Erythroblast (primary cell): ENCODE measurements at places on chromosomes 11 and 22.

DNA sequence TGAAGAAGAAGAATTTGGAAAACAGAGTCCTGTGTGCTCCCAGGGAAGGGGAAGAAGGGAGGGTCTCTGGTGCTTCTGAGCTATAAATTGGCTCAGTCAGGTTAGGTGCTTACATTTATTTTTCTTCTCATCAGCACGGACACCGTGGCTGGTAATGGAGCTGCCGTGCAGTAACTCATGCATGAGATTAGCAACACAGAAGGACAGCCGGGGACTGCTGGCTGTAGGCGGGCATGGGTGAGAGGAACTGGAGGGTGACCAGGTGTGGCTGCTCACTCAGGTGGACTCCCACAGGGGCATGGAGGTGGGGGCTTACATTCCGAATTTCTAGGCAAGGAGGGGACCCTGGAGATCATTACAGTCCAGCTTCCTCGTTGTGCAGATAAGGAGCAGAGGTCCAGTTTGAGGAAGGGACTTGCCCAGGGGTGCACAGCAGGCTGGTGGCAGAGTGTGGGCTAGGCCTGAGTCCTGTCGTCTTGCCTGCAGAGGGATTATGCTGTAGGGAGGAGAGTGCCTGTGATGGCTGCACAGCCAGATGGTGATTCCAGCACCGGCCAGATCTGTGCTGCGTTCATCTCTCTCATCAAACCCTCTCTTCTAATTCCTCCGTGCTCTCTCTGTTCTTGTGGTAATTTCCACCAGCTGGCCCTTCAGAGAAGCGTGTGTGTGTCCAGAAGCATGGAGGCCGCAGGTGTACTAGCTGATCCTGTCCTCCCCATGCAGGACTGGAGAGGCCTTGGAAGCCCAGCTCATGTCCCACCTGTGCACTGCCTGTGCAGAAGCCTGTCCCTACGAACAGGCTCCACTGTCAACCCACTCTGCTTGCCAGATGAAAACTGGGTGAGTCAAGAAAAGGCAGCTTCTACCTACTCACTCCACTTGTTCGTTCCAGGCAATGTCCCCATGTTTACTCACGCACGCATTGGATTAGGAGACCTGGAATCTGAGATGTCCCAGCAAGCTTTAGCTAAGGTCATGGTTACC is 78.9 kb downstream of the NTM start:
- DNase-seq = no peak

DNA sequence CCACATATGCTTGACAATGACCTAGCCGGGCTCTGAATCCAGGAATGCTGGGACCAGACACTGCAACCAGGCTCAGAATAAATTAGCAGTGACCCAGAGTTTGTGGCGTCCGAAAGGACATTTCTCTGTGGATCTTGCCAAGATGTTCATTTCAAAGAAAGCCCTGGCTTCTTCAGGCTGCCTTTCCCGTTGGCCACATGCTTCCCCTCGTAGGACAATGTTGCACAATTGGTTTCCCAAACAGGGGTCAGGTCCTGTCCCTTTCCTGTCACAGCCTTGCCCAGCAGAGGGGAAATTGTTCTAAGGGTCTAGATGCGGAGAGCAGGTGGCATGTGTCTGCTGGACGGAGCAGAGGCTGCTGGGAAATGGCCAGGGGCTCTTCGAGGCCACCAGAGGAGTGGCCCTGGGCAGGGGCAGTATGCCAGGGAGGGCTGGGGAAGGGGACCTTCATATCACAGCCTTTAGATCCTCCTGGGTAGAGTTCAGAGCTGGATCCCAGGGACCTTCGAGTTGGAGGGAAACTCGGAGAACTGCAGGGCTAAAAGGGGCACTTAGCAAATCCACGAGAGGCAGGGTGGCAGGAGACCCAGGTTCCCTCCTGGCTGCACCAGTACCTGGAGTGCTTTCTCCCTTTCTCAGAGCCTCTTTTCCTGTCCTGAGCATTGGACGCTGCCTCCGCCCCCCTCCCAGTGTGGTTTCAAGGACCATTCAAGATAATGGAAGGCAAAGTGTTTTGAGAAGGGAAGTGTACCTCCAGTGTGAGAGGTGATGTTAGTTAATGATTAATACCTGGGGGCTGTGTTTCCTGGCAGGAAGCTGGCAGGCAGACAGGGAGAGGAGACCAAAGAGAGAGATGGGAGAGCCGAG is 42.3 kb downstream of the C11orf96 start:
- no peak for DNase-seq

GRCh38 chr11:31805037-31805628 is 6.0 kb downstream of the PAX6 start:
- DNase-seq = no peak

DNA sequence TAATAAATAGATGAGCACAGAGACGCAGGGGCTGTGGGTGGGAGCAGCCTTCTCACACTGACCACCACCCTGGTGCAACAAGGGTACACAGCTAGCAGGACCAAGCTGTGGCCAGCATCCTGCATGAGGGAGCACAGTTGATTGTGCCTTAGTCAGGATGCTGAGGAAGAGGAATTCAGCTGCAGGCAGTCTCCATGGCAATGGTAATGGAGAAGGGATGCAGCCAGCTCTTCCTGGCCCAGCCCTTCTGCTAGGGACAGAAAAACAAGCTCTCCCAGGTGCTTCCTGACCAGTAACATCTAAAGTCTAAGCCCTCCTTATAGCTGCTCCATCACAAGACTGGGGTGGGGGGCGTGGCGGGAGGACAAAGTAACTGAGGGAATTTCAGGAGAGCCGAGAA is 363.5 kb downstream of the BUD13 start:
- DNase-seq = no peak

DNA sequence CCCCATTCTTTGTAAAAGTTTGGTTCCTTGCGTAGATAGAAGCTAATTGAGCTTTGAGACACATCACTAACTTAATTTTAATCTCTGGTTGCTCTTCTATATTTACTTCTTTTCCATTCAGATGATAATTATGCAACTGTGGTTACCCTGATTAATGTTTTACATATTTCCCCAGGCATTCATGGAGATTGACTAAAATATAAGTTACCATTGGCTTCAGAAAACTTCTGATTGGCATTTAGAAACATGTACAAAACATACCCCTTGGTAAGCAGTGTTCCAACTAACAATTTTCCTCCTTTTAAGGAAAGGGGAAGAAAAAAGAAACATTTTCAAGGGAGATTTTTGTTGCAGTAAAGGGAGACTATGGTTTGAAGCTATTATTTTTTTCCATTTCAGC is 43.9 kb downstream of the FAT3 start:
- no peak for DNase-seq

DNA sequence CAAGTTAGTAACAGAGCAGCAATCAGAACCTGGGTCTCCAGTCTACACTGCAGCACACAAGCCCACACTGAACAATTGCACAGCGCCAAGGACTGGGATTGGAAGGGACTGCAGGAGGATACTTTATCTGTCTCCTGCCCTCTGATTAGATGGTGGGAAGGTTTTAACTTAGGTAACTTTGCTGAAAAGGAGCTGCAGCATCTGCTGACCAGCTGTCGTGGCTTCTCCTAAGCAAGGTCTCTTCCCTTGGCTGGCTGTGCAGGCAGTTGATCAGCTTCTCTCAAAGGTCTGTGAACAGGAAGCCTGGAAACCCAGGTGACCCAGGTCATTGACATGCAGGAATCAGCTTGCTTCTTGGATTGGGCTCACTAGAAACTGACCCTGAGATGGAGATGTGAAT is 82.4 kb downstream of the ISX start:
- no peak for DNase-seq

- peak; percentile 40 for DNase-seq
Observed at GRCh38 chr11:71563406-71563805, 2.0 kb upstream of the KRTAP5-10 start.

DNA sequence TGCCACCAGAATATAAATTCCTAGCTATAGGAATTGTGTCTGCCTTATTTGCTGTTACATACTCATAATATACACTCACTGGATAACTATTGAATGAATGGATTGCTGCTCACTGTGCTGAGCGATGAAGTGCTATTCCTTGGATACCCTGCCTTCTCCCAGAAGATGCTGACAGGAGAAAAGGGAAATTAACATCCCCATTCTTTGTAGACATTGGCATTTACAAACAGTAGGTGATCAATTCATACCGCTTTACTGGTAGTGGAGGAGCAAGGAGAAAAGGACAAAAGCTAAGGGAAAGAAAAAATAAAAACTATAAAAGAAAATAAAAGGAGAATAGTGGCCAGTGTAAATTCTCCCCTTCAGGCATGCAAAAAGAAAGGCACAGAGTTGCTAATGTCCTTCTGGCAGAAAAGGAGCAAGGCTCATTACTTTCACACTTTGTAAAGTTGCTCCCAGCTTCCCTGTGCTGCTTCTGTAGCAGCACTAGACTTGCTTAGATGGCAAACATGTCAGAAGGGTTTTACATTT is 183.0 kb downstream of the LUZP2 start:
- no peak for DNase-seq

- DNase-seq = no peak
Observed at GRCh38 chr11:64974124-64974523, 2.2 kb upstream of the MAJIN start.

DNA sequence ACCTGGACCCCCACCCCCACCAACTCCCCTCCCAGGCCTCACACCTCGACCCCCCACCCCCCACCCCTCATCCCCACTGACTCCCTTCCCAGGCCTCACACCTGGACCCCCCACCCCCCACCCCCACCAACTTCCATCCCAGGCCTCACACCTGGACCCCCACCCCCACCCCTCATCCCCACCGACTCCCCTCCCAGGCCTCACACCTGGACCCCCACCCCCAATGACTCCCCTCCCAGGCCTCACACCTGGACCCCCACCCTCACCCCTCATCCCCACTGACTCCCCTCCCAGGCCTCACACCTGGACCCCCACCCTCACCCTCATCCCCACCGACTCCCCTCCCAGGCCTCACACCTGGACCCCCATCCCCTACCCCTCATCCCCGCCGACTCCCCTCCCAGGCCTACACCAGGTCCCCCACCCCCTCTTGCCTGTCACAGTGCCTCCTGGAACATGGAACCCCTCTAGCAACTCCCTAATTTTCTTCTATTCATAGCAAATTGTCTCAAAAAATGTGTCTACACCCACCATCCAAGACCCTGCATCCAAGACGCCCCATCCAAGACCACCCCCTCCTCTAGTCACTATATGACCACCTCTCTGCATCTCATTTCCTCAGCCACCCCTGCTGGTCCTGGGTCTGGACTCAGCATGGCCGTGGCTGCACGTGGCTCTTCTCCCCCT is 36.9 kb upstream of the BRSK2 start:
- no peak for DNase-seq

GRCh38 chr11:14454861-14455632 is 44.6 kb downstream of the COPB1 start:
- peak; percentile 5 for DNase-seq

GRCh38 chr11:10005955-10006525 is 288.0 kb downstream of the SBF2 start:
- no peak for DNase-seq

DNA sequence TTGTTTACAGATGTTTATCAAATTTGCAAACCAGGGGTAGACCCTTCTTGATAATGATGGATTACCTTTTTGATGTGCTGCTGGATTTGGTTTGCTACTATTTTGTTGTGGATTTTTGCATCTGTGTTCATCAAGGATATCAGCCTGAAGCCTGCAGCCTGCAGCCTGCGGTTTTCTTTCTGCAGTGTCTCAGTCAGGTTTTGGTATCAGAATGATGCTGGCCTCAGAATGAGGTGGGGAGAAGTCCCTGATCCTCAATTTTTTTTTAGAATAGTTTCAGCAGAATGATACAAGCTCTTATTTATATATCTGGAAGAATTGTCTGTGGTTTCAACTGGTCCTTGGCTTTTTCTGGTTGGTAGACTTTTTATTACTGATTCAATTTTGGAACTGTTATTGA is 19.7 kb upstream of the RAB38 start:
- no peak for DNase-seq

DNA sequence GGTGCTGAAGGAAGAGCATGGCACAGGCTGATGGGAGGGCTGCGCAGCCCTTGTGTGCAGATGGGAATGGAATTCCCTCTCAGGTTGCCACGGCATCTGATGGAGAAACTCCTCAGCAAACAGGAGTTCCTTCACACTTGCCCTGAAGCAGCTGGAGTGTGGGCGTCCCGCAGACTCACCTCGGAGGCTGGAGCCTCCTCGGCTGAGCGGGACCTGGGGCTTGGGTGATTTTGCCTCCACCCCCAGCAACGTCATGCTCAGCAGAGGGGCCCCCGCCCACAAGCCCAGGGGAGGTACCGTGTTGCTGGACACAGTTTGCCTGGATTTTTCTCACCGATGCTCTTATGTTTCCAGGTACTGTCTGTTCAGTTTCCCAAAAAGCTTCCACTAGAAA is 63.4 kb downstream of the MYO7A start:
- no peak for DNase-seq

DNA sequence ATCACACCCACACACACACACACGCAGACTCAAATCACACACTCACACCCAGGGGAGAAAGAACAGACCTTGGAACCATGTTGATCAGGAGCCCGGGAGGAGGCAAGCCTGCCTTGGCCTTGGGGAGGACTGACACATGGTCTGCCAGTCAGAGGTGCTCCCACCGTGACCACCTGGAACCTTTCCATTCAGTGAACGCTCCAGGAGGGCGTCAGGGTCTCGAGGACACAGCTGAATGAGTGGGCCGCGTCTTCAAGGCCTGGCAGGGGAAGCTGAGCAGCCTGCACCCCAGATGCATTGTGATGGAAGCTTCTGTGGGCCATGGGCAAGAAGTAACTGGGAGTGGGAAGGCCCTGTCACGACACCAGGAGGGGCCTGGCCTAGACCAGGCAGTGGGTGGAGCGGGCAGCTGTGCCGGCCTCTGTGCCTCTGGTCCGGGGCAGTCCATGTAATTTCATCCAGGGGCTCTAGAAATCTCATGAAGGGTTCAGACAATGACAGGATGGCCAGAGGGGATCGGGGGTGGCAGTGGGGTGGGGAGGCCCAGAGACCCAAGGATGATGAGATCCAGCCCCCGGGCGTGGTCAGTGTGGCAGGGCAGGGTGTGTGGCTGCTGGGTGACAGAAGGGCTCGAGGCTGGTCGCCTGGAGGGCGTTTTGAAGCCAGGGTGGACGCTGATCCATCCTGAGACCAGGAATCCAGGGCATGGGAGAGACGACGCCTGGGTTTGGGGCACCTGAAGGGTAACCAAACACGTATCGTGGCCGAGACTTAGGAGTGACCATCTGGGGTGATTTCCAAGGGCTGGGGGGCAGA is 53.7 kb downstream of the IGF2 start:
- no peak for DNase-seq

GRCh38 chr22:26561756-26562417 is 28.0 kb downstream of the TPST2 start:
- DNase-seq = no peak

GRCh38 chr22:30288419-30289140 is 725 bp downstream of the CASTOR1 start:
- peak; percentile 53 for DNase-seq
